ENCODE measurements at places on chromosomes 3 and 15.

- no peaks in the 10 kb centered on the region for H3K4me1 ChIP-seq
- no peak overlapping the region for H3K4me3 ChIP-seq
- no peak overlapping the region for H3K27ac ChIP-seq
- no peaks in the 10 kb centered on the region for H3K27me3 ChIP-seq
- DNase-seq = no peak
Measured at GRCh38 chr15:100207053-100207452, 134.7 kb downstream of the ADAMTS17 start.

- no peak for DNase-seq
- H3K36me3 ChIP-seq = no peaks in the 10 kb centered on the region
- peaks cover 29% of the 10 kb centered on the region for H3K27me3 ChIP-seq
- no peak overlapping the region for H3K4me3 ChIP-seq
- H3K27ac ChIP-seq = no peak overlapping the region
Measured at GRCh38 chr3:32104492-32104891, 1.9 kb upstream of the GPD1L start.

- no peak overlapping the region for H3K27ac ChIP-seq
- H3K4me1 ChIP-seq = peaks cover 11% of the 10 kb centered on the region
- no peaks in the 10 kb centered on the region for H3K27me3 ChIP-seq
- H3K4me3 ChIP-seq = no peak overlapping the region
- H3K36me3 ChIP-seq = no peaks in the 10 kb centered on the region
Measured at GRCh38 chr15:83323296-83323711, 38.8 kb upstream of the BNC1 start.

DNA sequence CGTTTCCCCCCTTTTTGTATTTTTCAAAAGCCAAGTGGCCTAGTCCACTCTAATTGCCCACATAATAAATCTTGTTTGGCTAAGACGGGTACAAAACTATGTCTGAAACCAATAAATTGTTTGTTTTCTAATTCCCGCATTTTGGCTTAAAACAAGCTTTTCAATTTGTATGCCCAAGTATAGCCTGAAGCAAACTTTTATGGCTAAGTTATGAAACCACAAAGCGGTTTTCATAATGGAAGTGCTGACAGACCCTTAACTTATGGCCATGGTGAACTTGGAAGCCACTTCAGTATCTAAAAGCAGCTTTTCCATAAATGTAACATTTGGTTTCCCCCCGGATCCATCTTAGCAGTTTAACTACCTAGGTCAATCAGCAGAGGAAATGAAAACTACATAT lies 29.9 kb upstream of the POLR2M start:
- H3K4me1 ChIP-seq = no peaks in the 10 kb centered on the region
- no peaks in the 10 kb centered on the region for H3K36me3 ChIP-seq
- H3K27ac ChIP-seq = no peak overlapping the region

DNA sequence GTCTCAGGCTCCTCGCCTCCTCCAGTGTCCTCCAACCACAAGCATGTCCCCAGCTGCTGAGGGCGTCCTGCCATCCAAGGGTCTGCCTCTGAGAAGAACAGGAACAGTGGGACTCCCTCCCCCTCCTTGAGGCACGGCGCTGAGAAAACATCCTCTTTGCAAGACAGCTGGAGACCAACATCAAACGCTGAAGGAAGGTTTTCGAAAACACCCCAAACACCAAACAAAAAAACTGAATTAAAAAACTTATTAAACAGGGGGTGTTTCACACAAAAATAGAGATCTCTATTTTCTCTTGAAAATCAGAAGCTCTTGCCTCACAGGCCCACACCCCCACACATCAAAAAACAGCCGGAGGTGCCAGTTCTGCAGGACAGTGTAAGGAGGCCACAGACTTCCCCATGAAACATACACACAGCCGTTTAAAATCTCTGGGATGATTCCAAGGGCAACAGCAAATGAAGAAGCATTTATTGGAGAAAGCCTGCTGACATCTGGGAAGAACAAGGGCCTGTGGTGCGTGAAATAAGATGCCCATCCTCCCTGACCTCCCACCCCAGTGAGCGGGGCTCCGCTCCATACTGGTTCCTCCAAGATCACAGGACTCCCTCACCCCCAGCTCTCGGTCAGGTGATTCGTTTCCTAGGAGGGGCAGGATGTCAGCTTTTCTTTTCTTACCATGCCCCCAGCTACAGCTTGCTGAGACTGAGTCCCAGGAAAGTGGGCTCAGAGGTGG lies 71.3 kb downstream of the NUP210 start:
- peak overlapping the region; percentile 24 for H3K4me3 ChIP-seq
- peak; percentile 51 for DNase-seq
- H3K27ac ChIP-seq = peak overlapping the region; percentile 89
- no peaks in the 10 kb centered on the region for H3K27me3 ChIP-seq

DNA sequence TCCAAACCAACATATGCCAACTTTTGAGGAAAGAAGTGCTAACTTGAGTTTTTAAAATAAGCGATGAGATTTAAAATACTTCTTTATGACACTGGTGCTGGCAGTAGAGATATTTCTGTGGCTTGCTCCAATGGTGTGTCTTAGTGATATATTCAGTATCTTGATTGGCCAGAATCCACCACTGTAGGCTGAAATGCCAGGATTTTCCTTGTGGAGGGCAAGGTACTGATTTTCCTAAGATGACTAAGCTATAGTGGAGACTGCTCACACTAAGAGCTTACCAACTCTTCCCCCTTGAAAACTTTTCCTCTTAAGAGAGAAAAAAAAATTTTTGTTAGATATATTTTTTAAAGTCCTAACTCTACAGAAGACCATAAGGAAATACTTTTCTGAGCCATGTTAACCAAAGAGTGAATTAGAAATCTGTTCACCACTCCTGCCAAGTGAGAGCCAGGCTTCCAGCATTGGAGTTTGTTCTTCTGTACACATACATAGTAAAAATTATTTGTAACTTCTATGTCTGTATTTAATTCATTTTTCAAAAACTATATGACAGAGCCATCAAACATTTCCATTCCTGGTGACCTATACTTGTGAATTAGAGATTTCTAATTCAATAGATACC lies 109.1 kb downstream of the PPP2R3A start:
- no peak for DNase-seq
- no peaks in the 10 kb centered on the region for H3K4me1 ChIP-seq
- no peak overlapping the region for H3K27ac ChIP-seq
- H3K36me3 ChIP-seq = no peaks in the 10 kb centered on the region

DNA sequence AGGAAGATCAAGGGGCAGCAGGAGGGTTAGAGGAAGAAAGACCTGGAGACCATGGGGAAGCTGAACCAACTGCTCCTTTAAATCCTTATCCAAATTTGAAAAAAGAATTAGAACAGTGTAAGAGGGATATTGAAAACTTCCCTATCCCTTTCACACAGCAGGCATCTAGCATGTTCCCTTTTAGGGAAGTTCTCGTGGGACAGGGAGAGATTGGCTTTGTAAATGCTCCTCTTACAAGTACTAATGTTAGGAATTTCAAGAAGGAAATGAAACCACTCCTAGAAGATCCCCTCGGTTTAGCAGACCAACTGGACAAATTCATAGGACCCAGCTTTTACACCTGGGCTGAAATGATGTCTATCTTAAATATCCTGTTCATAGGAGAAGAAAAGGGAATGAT lies 41.5 kb downstream of the PPCDC start:
- no peaks in the 10 kb centered on the region for H3K36me3 ChIP-seq
- no peak overlapping the region for H3K27ac ChIP-seq
- H3K4me1 ChIP-seq = no peaks in the 10 kb centered on the region
- H3K27me3 ChIP-seq = no peaks in the 10 kb centered on the region

DNA sequence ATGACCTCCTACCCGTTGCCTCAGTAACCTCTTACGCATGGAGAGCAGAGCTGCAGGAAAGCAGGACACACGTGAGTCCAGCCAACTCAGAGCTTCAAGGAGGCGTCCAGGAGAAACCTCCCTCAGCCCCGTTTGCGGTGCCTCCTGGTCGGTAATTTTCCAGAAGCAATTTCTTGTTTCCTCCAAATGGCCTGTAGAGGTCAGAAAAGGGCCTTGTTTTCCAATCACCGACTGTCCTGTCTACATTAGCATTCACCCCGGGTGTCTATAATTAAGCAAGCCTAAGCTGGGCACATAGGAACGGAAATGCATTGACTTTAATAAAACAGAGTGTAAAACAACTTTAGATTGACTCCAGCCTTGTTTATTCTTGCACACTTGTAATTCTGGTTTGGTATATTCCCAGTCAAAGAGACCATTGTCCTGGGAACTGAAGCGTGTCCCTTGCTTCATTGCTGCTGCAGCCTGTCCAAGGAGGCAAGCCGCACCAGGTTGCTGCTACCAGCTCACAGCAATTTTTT lies 836.2 kb downstream of the AGBL1 start:
- H3K36me3 ChIP-seq = no peaks in the 10 kb centered on the region
- DNase-seq = peak; percentile 72
- peaks cover 12% of the 10 kb centered on the region for H3K4me1 ChIP-seq
- no peaks in the 10 kb centered on the region for H3K27me3 ChIP-seq

DNA sequence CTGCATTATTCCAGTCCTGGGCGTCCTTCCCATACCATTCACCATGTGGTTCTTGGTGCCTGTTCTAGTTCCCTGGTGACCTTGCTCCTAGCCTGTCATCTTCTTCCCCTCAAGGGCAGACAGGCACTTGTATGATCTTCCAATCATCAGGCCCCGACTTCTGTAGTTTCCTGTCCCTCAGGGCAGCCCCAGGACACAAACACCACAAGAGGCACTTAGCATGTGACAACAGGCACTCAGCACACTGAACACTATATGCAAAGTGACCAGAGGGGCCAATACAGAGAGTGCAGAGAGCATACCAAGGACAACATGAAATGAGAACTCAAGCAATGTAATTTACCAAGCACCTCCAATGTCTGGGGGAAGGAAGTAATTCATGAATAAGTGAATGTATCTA lies 17.9 kb downstream of the TMEM40 start:
- no peak overlapping the region for H3K4me3 ChIP-seq
- H3K4me1 ChIP-seq = no peaks in the 10 kb centered on the region
- H3K27me3 ChIP-seq = no peaks in the 10 kb centered on the region
- no peak for DNase-seq
- H3K27ac ChIP-seq = no peak overlapping the region

DNA sequence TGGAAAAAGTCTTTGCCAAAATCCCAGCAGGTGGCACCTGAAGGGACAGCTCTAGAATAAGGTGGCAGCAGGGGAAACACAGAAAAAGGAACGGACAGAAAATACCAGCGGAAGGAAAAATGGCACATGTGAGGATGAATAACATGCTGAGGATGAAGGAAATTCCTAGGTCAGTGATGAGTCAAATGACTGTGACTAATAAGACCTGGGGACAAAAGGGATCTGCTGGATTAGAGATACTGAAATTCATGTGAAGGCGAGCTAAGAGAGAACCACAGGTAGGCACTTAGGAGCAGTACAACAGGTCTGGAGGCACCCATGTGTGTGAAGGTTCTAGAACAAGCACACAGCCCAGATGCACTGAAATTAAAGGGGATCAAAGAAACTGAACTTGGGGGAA lies 482.5 kb downstream of the FOXP1 start:
- H3K36me3 ChIP-seq = no peaks in the 10 kb centered on the region
- no peak overlapping the region for H3K27ac ChIP-seq
- H3K4me1 ChIP-seq = no peaks in the 10 kb centered on the region

GRCh38 chr3:134028486-134029255 lies 1.1 kb downstream of the SLCO2A1 start:
- peak overlapping the region; percentile 70 for H3K4me3 ChIP-seq
- H3K4me1 ChIP-seq = peaks cover 5% of the 10 kb centered on the region
- H3K36me3 ChIP-seq = no peaks in the 10 kb centered on the region
- peaks cover 68% of the 10 kb centered on the region for H3K27me3 ChIP-seq
- H3K27ac ChIP-seq = no peak overlapping the region

GRCh38 chr3:36380221-36381031 lies at the start of gene STAC:
Gene STAC (plus strand): TSS chr3:36380504. CDS start chr3:36380644, 140 bp downstream.
- H3K36me3 ChIP-seq = no peaks in the 10 kb centered on the region
- peak; percentile 85 for DNase-seq
- peaks cover 32% of the 10 kb centered on the region for H3K27me3 ChIP-seq
- H3K4me3 ChIP-seq = peak within 1 kb of the TSS; percentile 67

DNA sequence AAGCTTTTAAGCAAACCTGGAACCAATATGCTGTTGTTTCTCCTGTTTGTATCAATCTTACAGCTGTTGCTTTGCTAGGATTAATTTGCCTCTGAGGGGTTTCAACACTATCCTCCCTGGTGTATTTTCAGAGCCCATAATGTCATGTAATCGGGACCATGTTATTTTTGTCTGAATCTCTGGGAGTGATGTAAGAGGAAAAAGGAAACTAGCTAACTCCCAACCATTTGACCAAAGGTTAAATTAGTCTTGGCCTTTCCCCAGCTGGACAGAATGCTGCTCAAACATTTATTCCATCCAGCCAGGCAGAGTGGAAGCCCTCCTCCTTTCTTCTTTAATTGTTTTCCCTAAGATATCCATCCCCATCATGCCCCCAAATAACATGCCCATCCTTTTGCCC lies 142.2 kb downstream of the ALDH1A2 start:
- DNase-seq = no peak
- no peaks in the 10 kb centered on the region for H3K4me1 ChIP-seq
- H3K4me3 ChIP-seq = no peak overlapping the region
- H3K36me3 ChIP-seq = no peaks in the 10 kb centered on the region
- no peaks in the 10 kb centered on the region for H3K27me3 ChIP-seq

DNA sequence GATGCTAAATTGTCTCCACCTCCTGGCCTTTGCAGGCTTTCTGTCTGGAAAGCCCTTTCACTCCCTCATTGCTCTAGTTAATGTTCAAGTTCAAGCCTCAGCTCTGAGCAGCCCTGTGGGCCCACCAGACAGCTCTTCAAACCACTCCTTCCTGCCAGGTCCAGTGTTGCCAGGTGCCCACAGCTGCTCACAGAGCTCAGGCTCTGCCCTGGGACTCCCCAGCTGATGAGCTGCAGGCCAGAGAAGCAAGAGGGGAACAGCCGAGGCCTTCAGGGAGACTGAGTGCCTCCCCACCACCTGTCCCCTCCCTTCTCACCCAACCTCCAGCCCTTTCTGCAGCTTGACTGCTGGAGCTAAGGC lies 1.3 kb upstream of the ZBTB47 start:
- H3K36me3 ChIP-seq = no peaks in the 10 kb centered on the region
- no peak overlapping the region for H3K27ac ChIP-seq
- H3K4me1 ChIP-seq = peaks cover 17% of the 10 kb centered on the region
- DNase-seq = no peak

GRCh38 chr3:131356006-131356595 lies 25.5 kb upstream of the NUDT16 start:
- no peak overlapping the region for H3K27ac ChIP-seq
- peaks cover 8% of the 10 kb centered on the region for H3K4me1 ChIP-seq
- H3K27me3 ChIP-seq = no peaks in the 10 kb centered on the region
- DNase-seq = no peak

GRCh38 chr15:58546635-58547627 lies 115.1 kb downstream of the LIPC start:
- peaks cover under 1% of the 10 kb centered on the region for H3K4me1 ChIP-seq
- DNase-seq = no peak
- H3K27me3 ChIP-seq = no peaks in the 10 kb centered on the region
- no peak overlapping the region for H3K4me3 ChIP-seq

- H3K4me1 ChIP-seq = peaks cover 11% of the 10 kb centered on the region
- H3K36me3 ChIP-seq = no peaks in the 10 kb centered on the region
- no peak overlapping the region for H3K4me3 ChIP-seq
- DNase-seq = no peak
Measured at GRCh38 chr3:188133646-188134045, 20.3 kb upstream of the LPP start.

GRCh38 chr15:74182131-74182530 lies 8.6 kb downstream of the ISLR start:
- no peak for DNase-seq
- no peak overlapping the region for H3K27ac ChIP-seq
- no peak overlapping the region for H3K4me3 ChIP-seq
- H3K27me3 ChIP-seq = no peaks in the 10 kb centered on the region
- no peaks in the 10 kb centered on the region for H3K36me3 ChIP-seq
- no peaks in the 10 kb centered on the region for H3K4me1 ChIP-seq

- no peak overlapping the region for H3K4me3 ChIP-seq
- peaks cover 21% of the 10 kb centered on the region for H3K4me1 ChIP-seq
- DNase-seq = no peak
Measured at GRCh38 chr3:177085794-177086193, 111.5 kb downstream of the TBL1XR1 start.

GRCh38 chr3:10495003-10495402 lies 10.4 kb downstream of the ATP2B2 start:
- H3K27me3 ChIP-seq = no peaks in the 10 kb centered on the region
- no peak overlapping the region for H3K27ac ChIP-seq
- DNase-seq = no peak
- peaks cover 6% of the 10 kb centered on the region for H3K4me1 ChIP-seq
